ENCODE measurements at places on chromosomes 7 and 10.
A peak's percentile ranks its signal among the peaks of the same experiment; 100 is the strongest.

GRCh38 chr10:133312769-133313145, 4.0 kb downstream of the ZNF511 start:
- DNase-seq = no peak

- no peak for DNase-seq
Measured at GRCh38 chr7:66183700-66184099, 21.4 kb upstream of the TPST1 start.

GRCh38 chr10:61840403-61840802, 61.1 kb upstream of the ARID5B start:
- DNase-seq = no peak

- no peak for DNase-seq
Measured at GRCh38 chr7:115971506-115971905, 59.1 kb downstream of the TFEC start.

- DNase-seq = no peak
Measured at GRCh38 chr7:101201695-101202602, 1.1 kb upstream of the MOGAT3 start.

GRCh38 chr10:4043897-4044665, 259.1 kb upstream of the KLF6 start:
- DNase-seq = no peak

- no peak for DNase-seq
Measured at GRCh38 chr7:100827330-100828226, at the start of gene EPHB4. Gene EPHB4 (minus strand): TSS chr7:100827523. CDS start chr7:100827030, 493 bp downstream.

- no peak for DNase-seq
Measured at GRCh38 chr7:20508109-20508508, 107.4 kb upstream of the ABCB5 start.

DNA sequence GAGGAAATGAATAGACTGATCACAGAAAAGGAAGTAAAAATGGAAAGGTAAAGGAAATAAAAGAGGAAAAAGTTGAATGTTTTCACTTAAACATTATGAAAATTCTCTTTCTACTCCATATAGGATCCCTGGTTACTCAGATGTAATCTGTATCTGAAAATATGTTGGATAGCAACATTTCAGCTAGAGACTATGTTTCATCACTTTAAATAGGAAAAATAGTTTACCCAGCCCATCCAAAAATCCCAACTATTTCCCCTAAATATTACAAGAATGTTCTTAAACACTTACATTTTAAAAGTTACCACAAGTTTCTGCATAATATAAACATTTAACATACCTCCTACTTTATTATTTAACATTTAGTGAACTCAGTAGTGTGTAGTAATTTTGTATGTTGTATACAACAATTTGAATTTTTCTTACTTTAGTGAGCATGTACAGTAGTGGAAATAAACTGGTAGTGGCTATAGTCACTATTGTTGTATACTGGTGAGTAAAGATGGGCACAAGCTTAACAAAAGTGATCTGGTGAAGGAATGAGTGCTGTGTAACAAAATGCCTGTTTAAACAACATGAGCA, 27.1 kb downstream of the SLF2 start:
- no peak for DNase-seq

DNA sequence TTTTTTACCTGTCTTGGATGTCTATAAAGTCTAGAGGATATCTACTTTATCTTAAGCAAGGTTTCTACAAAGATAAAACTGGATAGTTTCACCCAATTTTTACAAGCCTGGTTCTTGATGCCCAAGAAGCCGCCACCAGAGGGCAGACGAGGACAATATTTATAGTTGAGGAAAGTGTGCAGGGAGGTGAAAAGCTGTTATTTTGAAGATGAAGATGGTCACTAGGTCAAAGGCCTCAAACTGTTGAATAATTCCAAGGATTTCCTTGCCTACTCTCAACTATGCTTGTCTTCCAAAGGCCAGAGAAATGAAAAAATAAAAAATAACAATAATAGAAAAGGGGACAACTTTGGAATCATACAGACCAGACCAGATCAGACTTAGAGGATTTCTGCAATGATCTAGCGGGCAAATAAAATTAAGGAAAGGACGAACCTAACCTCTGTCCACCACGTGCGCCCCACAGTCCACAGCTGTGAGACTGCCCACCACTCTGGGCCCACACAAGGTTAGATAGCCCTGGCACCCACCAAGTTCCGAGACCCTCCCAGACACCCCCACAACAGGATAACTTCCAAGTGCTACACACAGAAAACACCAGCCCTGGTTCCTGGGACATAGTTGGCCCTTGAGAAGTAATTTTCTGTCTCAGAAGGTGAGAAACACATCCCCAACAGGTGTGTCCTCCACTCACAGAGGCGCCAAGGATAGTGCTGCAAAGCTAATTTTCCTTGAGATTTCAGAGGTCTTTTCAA, 2.8 kb downstream of the PKD1L1 start:
- peak; percentile 41 for DNase-seq

DNA sequence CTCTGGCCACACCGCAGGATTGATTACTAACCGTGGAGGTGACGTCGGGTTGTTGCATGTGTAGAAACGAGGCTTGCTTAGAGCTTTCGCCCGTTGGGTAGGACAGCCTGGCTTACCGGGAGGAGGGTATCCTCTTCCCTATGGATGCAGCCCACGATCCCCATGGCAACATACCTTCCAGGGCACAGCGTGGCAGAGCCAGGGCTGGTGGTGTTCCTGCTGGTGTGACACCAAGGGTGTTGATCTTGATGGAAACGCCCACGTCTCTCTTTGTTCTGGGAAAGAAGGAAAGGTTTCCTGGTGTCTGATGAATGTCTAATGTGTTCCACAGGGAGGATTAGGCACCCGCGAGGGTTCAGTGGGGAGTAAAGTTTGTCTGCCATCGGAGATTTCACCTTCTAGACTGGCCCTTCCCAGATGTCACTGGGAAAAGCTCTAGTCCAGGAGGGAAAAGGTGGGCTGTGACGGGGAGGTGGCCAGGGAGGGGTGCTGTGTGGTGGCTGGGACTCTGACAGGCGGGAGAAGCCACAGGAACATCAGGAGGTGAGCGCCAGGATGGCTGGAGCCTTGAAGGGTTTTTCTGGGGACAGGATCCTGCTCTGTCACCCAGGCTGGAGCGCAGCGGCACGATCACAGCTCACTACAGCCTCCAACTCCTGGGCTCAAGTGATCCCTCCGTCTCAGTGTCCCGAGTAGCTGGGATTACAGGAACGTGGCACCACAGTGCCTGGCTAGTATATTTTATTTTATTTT, 102.1 kb downstream of the CUX1 start:
- DNase-seq = no peak

GRCh38 chr10:6912424-6912823, 332.3 kb upstream of the PRKCQ start:
- no peak for DNase-seq

GRCh38 chr7:76066716-76067503, 19.0 kb downstream of the MDH2 start:
- no peak for DNase-seq

DNA sequence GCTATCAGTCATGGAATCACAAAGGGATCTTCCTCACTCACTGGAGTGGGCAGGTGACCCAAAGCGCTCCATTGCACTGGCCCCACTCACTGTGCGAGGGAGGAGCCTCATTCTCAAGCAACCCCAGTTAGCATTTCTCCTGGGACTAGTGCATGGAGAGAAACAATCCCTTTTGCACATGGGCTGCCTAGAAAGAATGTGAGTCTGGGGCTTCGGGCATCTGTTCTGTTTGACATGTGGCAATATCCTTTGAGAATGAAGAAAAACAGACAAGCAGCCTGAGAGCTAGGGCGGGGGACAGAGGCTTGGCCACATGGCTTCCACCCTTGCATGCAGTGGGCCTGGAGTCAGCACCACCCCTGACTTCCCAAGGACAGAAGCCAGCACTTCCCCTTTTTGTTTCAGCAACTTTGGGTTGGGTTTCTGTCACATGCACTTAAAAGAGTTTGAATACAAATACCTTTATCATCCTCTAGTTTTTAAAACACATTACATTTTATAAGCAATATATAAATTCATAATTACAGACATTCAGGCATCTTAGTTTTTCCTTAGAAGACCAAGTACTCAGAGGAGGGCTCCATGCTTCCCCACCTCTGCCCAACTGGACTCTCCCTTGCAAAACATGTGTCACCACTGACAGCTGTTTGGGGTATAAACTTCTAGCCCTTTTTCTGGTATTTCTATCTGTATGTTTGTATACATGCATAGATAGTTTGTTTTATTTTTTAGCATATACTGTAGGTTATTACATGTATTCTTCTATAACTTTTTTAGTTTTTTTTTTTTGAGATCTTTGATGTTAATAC, 73.8 kb downstream of the RBM20 start:
- DNase-seq = no peak

DNA sequence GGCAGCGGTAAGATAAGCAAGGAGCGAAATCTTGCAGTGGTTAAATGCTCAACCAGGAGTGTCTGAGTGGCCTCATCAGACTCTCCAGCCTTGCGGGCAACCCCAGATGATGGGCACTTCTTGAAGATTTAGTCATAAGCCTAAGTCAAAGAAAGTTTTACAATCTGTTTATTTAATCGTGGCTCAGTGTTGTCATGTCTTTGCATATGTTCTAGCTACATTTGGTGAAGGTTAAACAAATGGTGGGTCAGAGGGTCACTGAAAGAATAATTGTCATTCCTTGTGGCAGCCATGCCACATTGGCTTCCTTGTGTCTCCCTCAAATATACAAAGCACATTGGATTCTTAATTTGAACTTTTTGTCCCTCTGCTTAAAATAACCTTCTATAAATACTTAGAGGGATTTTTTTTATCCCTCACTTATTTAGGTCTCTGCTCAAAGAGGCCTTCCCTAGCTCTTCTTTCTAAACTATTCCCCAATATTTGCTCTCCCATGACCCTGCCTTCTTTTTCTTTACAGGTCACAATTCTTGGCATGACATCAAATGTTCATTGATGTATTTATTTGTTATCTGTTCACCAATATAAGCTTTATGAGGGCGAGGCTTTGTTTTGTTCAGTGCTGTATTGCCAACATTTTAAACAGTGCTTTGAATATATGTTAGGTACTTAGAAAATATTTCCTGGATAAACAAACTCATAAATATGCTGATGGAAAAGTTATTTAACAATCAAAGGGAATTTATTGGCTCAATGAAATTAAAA, 68.7 kb downstream of the NEUROD6 start:
- DNase-seq = no peak

DNA sequence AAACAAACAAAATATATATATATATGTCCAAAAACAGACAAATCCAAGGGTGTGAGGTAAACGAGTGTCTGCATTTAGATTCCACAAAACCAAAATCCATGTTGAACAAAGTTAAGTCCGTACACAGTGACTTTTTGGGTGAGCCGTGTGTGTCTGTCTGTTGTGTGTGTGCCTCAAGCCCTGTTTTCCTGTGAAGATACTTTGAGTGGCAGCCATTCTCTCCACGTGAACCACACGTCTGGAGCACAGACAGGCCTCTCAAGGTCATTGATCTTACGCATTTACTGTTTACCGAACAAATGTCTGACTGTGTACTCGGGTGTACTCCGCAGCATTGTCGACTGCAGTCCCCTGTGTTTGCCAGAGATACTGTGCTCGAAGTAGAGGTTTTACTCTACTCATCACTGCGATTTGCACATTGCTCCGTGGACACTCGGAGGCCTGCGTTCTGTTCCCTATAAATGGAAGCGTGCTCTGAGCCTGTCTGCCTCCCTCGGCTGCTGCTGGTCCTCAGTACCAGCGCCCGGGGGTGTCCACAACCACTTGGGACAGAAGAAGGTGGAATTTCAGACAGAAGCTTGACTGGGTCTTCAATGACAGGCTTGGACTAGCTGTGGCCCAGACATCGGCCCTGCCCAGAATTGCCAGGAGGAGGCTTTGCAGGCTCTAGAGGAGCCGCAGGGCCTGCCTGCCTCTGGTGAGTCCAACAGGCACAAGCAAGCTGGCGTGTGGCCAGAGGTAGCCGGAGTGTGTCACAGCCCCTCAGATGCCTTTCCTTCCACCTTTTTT, 22.1 kb downstream of the CYP17A1 start:
- DNase-seq = no peak

DNA sequence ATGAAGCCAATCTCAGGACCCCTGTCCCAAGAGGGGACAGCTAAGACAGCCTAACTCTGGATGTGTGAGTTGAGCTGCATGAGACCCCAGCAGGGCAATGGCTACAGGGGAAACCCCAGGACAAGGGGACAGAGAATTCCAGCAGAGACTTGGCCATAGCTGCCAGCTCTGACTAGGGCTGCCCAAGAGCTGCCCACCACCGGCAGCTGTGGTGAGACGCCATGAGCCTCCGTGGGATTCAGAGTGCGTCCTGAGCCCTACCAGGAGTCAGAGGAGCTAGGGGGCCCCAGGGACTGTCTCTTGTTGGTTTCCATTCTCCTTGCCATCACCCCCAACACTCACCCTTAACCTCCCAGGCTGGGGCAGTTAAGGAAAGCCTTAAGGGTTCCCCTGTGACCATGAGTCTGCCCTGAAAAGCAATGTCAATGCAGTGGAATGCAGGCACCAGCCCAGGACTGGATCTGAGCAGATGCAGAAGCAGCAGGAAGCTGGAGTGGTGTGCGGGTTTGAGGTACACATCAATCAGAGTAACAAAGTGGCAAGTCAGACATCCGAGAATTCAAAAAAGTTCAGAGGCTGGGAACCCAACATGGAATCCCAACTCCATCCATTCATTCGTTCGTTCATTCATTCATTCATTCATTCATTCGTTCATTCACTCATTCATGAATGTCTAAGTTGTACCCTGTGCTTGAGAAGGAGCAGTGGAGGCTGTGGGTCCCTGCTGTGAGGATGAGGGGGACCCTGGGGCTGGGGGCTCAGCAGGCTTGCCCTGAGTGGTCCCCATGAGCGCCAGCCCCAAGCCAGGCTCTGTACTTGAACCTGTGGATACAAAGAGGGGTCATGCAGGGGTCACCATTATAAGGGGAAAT, 52.9 kb downstream of the C10orf120 start:
- DNase-seq = no peak

DNA sequence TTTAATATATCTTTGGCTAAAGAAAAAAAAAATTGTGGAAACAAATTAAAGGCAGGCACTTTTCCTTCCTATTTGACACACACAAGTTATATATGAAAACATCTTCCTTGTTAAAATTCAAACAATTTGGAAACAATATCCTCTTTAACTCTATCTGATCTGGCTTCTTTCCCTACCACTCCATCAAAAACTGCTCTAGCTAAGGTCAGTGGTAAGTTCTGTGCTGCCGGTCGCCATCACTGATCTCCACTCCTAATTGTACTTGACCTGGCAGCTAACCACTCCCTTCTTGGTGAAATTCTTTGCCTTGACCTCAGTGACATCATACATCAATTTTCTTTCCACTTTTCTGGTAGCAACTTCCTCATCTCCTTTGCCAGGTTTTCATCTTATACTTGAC, 47.9 kb upstream of the MRLN start:
- DNase-seq = no peak

- no peak for DNase-seq
Measured at GRCh38 chr10:112394475-112394875, 20.6 kb downstream of the ACSL5 start.

GRCh38 chr10:123445261-123445775, 220.8 kb upstream of the GPR26 start:
- no peak for DNase-seq

DNA sequence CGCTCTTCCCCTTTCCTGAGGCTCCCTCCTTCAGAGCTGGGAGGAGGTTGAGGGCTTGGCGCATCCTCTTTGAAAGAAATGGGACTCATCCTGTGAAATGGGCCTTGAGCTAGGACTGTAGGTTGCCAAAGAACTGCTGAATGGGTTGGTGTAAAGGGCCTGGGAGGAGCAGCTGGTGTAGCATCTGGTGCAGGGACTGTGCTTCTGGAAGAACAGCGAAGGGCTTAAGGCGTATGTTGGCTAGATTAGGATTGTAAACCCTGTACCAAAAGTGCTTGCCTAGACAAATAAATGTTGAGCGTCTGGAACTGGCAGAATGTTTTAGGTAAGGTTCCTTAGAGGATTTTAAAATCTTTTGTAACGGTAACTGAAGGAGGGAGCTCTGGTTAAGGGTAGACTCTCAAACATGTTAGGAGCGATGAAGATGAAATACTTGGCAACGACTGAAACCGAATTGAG, 563 bp downstream of the STAM start:
- DNase-seq = no peak
